ENCODE measurements at places on chromosomes 6 and 20.

DNA sequence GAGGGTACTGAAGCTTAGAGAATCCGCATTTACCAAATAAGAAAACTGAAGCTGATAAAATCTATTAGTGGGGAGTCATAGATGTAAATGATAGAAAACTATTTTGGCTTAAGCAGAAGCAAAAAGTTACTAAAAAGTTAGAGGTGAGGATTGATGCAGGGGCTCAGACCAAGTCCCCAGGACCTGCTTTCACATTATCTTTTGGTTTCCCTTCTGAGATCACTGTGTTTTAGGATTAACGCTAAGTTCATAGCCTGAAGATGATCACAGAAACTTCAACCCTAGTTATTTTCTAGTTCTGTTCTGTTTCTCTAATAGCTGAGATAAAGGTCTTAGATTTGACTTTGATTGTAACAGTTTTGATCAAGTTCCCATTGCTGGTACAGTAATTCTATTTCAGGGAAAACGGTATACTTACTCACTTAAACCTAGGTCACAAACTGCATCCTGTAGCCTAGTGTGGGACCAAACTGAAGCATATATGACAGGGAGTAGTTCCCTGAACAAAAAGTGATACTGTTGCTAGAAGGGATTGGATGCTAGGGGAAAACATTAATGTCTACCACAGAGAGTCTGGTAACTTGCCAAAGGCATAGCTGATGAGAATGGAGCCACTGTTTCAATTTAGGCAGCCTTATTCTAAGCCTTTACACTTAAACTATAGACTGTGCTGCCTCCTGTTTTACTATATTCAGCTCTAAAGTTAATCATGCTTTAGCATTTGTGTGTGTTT lies 13.1 kb downstream of the CYB5R4 start:
- no peak for DNase-seq

- DNase-seq: no peak
Observed at GRCh38 chr6:115133790-115134189, 791.0 kb upstream of the HS3ST5 start.

- no peak for DNase-seq
Observed at GRCh38 chr6:140812636-140813035, 1320.1 kb upstream of the GJE1 start.

GRCh38 chr6:38617856-38618255 lies 21.9 kb downstream of the BTBD9 start:
- DNase-seq: no peak

- no peak for DNase-seq
Observed at GRCh38 chr20:2773812-2774211, 26.6 kb downstream of the CPXM1 start.

- DNase-seq: peak; percentile 20
Observed at GRCh38 chr20:51966296-51966971, 164.1 kb upstream of the SALL4 start.

GRCh38 chr6:117512056-117512828 lies 29.8 kb downstream of the DCBLD1 start:
- DNase-seq: no peak

- no peak for DNase-seq
Observed at GRCh38 chr6:15434823-15435380, 189.0 kb downstream of the JARID2 start.
